T-helper 17 cell (primary cell): ENCODE measurements at places on chromosomes 6 and 20. TPM values are rescaled to one million over a fixed set of nuclear protein-coding genes. Genes with fewer than 3 reads are reported as not detected.
A peak's percentile ranks its signal among the peaks of the same experiment; 100 is the strongest.

Gene OSTM1
- total RNA-seq: 36.7 TPM

GRCh38 chr20:51803148-51803854 lies 980 bp upstream of the SALL4 start:
- DNase-seq: no peak

Gene KCNK5
- 0.87 TPM for total RNA-seq

GRCh38 chr6:151993364-151993763 lies 185.9 kb downstream of the ESR1 start:
- DNase-seq: no peak

- DNase-seq: peak; percentile 20
Observed at GRCh38 chr6:33632558-33633039, 11.5 kb downstream of the ITPR3 start.

Gene ADGRB3
- total RNA-seq: not detected

GRCh38 chr20:58864346-58864745 lies 11.8 kb downstream of the GNAS start:
- DNase-seq: no peak

GRCh38 chr6:150297327-150298029 lies 71.3 kb upstream of the IYD start:
- DNase-seq: no peak

- DNase-seq: no peak
Observed at GRCh38 chr20:48921883-48922820, 641 bp downstream of the ARFGEF2 start.

Gene CGA
- 0.40 TPM for total RNA-seq

GRCh38 chr6:53735896-53736295 lies 58.9 kb upstream of the LRRC1 start:
- DNase-seq: no peak

Gene CCN6
- not detected for total RNA-seq

DNA sequence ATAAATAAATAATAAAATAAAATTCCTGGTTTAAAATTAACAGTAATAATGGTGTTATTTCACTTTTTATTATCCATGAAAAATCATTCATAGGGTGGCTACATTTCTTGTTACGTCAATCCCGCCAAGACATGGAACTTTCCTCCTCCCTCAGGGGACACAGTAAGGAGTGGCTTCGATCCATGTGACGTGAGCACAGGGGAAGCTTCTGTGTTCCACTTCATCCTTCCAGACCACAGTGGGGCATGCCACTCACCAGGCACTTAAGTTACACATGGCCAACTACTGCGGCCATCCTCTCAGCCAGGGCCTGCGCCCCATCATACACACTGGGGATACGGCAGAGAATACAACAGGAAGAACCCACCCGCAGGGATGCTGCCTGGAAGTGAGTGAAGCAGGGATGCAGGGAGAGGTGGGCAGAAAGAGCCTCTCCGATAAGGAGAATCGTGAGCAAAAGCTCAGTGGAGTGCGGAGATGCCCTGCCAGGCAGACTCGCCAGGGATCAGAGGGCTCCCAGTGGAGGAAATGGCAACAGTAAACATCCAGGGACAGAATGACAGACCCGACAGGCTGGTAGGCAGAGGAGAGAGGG lies 75.3 kb downstream of the ATP9A start:
- no peak for DNase-seq

Gene UBD
- total RNA-seq: not detected

GRCh38 chr6:21977346-21977745 lies 319.5 kb downstream of the PRL start:
- no peak for DNase-seq

Gene CD40
- 0.68 TPM for total RNA-seq

DNA sequence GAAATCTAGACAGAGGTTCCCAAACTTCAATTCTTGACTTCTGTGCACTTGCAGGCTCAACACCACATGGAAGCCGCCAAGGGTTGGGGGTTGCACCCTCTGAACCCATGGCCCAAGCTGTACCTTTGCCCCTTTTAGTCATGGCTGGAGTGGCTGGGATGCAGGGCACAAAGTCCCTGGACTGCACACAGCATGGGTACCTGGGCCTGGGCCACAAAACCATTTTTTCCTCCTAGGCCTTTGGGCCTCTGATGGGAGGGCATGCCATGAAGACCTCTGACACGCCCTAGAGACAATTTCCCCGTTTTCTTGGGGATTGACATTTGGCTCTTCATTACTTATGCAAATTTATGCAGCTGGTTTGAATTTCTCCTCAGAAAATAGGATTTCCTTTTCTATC lies 342.0 kb downstream of the TPBG start:
- DNase-seq: no peak

GRCh38 chr6:133788556-133788955 lies 100.4 kb upstream of the TCF21 start:
- no peak for DNase-seq

GRCh38 chr6:40183902-40184301 lies 249.6 kb upstream of the MOCS1 start:
- no peak for DNase-seq

- no peak for DNase-seq
Observed at GRCh38 chr6:133741375-133741861, 147.5 kb upstream of the TCF21 start.

Gene ECT2L
- total RNA-seq: not detected

GRCh38 chr6:129276986-129277385 lies 394.0 kb downstream of the LAMA2 start:
- no peak for DNase-seq

DNA sequence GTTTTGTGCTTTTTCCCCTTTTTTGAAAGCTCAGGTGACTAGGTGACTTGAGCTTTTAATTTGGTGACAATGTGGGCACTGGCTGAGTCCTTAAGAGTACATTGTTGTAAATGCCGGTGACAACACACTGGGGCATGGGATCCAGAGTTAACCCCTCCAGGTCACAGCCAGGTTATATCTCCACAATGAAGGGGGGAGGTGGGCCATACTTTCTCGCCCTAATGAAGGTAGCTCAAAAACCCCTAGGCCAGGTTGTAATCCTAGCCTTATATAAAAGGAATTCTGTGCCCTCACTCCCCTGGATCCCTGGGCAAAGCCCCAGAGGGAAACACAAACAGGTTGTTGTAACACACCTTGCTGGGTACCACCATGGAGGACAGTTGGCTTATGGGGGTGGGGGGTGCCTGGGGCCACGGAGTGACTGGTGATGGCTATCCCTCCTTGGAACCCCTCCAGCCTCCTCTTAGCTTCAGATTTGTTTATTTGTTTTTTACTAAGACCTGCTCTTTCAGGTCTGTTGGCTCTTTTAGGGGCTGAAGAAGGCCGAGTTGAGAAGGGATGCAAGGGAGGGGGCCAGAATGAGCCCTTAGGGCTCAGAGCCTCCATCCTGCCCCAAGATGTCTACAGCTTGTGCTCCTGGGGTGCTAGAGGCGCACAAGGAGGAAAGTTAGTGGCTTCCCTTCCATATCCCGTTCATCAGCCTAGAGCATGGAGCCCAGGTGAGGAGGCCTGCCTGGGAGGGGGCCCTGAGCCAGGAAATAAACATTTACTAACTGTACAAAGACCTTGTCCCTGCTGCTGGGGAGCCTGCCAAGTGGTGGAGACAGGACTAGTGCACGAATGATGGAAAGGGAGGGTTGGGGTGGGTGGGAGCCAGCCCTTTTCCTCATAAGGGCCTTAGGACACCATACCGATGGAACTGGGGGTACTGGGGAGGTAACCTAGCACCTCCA lies 2.2 kb upstream of the VEGFA start:
- no peak for DNase-seq

Gene PNPLA1
- not detected for total RNA-seq

DNA sequence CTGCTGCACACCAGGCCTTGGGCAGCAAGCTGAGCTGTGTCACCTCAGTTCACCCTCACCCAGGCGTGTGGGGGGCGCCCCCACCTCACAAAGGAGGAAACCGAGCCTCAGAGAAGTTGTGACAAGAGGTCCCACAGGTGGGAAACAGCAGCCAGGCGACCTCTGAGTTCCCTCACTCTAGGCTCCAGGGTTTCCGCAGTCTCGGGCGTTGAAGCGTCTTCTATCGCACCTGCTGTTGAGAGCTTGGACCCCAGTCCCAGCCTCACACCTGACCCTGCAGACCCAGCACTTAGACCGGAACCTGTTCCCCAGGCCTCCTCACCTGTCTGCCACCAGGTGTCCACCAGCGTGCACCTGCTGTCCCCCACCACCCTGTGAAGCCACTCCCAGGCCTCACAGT lies 22.3 kb upstream of the APMAP start:
- DNase-seq: no peak

GRCh38 chr20:7411075-7411474 lies 529.2 kb downstream of the HAO1 start:
- DNase-seq: no peak

DNA sequence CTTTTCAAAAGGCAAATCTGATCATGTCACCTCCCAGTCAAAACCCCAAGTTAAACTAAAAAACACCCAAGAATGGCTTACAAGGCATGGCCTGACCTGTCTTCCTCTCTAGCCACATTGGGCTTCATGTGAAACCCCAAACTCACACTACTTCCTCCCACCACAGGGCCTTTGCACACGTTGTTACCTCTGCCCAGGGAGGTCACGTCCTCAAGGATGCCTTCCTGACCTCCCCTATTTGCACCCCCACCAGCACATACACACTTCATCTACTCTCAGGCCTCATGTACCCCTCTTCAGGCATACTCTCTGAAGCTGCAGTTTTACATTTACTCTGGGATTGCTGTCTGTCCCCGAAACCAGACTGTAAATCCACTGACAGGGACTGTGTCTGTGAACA lies 6.1 kb downstream of the EZR start:
- DNase-seq: no peak

DNA sequence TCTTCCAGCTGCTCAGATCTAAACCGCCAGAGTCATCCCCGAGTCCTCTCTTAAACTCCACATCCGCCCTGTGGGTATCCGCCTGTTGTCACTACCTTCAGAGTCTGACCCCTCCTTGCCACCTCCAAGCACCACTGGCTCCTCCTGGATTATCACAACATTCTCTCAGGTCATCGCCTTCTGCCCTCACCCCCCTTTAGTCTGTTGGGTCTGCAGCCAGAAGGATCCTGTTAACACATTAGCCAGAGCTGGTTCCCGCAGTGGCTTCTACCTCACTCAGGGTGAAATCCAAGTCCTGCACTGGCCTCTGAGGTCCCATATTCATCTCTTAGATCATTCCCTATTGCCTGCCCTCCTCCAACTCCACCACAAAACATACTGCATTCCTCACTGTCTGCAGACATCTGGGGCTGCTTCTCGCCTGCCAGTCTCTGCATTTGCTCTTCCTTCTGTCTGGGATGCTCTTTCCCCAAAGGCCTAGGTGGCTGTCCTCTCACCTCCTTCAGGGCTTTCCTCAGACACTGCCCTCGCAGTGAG lies 34.1 kb downstream of the TNXB start:
- DNase-seq: no peak

GRCh38 chr6:137297887-137298286 lies 78.7 kb upstream of the IFNGR1 start:
- DNase-seq: no peak

Gene SLPI
- total RNA-seq: not detected

GRCh38 chr6:150527100-150527499 lies 72.6 kb upstream of the PLEKHG1 start:
- no peak for DNase-seq

GRCh38 chr20:50543326-50543725 lies 33.1 kb downstream of the PTPN1 start:
- DNase-seq: no peak

- no peak for DNase-seq
Observed at GRCh38 chr6:111572216-111572706, 33.4 kb downstream of the TRAF3IP2 start.

Gene ADTRP
- total RNA-seq: 24.6 TPM

Gene ATAT1
- total RNA-seq: 5.6 TPM

- no peak for DNase-seq
Observed at GRCh38 chr20:9311132-9311531, 203.3 kb upstream of the LAMP5 start.

Gene LST1
- 30.6 TPM for total RNA-seq

DNA sequence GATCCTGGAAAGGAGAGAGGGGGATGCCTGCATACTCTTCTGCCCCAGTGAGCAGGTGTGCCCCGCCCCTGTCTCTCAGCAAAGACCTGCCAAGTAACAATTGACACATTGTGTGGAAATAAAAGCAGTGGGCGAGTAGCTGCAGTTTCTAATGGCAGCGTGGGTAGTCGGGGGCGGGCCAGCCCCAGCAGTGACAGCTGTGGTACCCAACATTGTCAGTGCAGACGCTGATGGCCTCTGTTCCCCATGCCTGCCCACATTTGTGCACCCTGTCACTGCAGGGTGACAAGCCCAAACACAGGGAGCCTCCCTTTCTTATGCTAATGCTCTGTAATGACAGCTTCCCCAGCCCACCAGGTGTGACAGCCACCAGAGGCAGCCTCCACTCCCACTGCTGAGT lies 491.7 kb downstream of the DHX35 start:
- DNase-seq: no peak

Gene PLCG1
- total RNA-seq: 420 TPM

Gene MAS1
- not detected for total RNA-seq

DNA sequence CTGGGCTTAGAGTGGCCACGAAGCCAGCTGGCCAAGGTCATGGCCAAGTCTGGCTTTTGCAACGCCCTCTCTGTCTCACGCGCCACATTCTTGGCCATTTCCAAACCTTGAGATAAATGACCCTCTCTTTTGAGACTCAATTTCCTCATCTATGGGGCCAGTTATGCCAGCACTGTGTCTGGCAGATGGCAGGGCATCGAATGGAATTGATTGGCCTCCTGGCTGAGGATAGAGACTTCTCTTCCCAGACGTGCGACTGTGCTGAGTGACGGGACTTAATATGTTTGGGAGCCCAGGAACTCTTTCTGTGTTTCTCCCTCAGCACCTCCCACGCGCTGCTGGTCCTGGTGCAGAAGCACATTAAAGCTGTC lies 7.6 kb downstream of the BPIFB2 start:
- DNase-seq: no peak

Gene CD2AP
- total RNA-seq: 34.4 TPM

- no peak for DNase-seq
Observed at GRCh38 chr6:5086294-5086890, 1.3 kb downstream of the PPP1R3G start.

- no peak for DNase-seq
Observed at GRCh38 chr6:135181333-135182070, 394 bp downstream of the MYB start.

DNA sequence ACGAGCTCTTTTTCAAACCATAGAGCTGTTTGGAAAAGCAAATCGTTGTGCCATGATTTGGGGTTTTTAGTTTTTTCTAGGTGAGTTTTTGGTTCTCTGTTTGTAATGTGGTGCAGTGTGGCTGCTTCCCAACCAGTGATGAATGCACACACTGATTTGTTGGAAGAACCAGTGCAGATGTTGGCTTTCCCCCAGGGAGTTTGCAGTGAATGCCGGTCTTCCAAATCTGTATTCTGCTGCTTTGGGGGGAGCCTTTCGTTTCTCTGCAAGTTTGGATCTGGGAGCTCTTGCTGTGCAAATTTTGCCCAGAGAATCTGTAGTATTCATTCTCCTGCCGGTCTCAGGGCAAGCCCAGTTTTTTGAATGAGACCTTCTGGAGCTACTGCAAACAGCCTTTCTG lies 14.5 kb downstream of the HECA start:
- no peak for DNase-seq

DNA sequence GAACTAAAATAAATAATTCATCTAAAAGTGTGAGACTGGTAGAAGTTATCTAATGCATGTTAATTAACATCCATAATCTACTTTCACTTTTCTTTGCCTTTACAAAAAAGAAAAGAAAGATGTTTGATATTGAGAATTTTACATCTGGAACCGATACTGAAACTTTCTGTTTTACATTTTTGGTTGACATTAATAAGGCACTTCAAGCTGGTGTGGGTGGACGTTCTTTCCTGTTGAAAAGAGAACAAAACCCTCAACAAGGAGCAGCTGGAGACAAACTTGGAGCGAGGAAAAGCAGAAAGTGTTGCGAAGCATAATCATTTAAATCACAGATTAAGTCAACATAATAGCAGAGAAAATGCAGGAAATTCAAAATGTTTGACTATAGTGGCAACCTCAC lies 575.2 kb upstream of the ADGRB3 start:
- no peak for DNase-seq

Gene DNAH8
- total RNA-seq: 0.05 TPM
